ENCODE measurements at places on chromosomes 16 and 17.

DNA sequence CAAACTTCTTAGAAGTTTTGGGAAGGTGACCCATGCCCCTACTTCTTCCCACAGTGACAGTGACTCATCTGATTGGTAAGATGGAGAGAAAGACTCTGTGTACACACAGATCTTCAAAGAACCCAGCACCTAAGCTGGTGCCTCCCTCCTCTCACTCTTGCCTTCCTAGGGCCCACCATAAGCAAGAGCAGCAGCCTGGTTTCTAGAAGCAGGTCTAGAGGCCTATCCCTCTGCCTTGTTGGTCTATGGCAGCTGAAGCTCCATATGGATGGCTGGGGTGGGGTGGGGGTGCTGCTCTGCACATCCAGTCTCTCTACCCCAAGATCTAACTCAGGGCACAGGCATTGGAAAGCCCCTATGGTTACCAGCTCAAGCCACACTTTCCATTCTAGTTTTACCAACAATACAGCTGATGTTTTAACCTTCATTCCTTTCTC is 47.5 kb downstream of the STAT3 start:
- DNase-seq = no peak

DNA sequence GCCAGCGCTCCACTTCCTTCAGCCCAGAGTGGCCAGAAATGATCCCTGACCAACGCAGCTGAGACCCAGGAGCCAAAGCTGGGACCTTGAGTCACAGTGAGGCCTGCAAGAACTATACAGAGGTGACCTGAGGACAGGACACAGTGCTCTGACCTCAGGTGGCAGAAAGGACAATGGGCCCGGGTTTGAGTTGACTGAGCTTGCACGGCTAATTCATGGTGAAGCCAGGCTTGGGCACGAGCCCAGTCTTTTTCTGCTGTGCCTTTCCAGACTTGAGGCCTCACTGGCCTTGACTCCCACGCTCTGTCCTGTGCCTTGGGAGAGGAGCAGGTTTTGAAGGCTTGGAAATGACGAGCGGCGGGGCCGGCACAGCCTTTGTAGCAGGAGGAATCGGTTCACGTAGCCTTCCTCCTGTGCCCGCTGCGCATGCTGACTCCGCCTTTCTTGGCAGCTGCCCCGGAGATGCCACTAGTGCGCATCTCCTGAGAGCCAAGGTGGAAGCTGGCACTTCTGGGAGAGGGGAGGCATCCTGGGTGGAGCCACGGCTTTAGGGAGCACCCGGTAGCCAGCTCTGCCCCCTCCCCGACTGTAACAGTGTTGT is 34.9 kb downstream of the NDEL1 start:
- no peak for DNase-seq

- no peak for DNase-seq
These were observed 2.4 kb upstream of the SDK2 start for GRCh38 chr17:73646409-73647300.

GRCh38 chr16:30996324-30996984 is 11.4 kb downstream of the HSD3B7 start:
- DNase-seq = no peak

- DNase-seq = no peak
These were observed 95.4 kb downstream of the CPPED1 start for GRCh38 chr16:12708266-12708665.

DNA sequence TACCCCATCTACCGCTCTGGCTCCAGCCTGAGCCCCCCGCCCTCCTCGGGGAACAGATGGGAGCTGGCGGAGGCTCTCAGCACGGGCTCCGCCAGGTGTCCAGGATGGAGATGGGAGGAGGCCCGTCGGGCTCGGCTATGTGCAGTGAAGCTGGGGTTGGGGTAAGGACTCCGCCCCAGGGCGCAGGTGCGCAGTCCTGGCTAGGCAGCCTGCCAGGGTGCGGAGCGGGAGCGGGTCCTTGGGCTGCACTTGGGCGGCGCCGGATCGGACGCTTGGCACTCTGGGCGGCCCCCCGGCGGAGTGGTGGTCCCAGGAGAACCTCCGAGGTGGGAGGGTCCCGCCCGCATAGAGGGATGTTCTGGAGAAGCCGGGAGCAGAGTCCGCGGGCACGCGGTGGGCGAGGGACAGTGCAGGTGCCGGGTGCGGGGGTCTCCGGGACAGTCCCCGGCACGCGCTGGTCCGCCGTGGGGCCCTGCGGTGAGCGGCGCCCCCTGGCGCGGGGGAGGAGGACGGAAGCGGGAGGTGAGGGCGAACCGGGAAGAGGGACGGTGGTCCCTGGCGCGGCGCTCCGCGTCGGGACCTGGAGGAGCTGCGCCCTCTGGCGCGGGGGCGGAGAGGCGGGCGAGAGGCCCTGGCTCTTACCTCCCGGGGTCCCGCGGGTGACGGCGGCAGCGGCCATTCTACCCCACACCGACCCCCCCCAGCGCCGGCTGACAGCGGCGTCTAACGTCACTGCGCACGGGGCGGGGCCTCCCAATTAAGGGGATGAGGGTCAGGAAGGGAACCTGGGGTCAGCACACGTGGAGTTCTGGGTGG is at the start of gene CAMTA2:
Gene CAMTA2 (minus strand): TSS at position 725 of the 816 bp plus-strand sequence. CDS start 1,453 bp downstream, outside the sequence.
- DNase-seq = peak; percentile 93

- DNase-seq = no peak
These were observed 40.3 kb upstream of the SNN start for GRCh38 chr16:11627822-11628457.

- no peak for DNase-seq
These were observed 34.9 kb downstream of the TOM1L2 start for GRCh38 chr17:17937201-17937853.

DNA sequence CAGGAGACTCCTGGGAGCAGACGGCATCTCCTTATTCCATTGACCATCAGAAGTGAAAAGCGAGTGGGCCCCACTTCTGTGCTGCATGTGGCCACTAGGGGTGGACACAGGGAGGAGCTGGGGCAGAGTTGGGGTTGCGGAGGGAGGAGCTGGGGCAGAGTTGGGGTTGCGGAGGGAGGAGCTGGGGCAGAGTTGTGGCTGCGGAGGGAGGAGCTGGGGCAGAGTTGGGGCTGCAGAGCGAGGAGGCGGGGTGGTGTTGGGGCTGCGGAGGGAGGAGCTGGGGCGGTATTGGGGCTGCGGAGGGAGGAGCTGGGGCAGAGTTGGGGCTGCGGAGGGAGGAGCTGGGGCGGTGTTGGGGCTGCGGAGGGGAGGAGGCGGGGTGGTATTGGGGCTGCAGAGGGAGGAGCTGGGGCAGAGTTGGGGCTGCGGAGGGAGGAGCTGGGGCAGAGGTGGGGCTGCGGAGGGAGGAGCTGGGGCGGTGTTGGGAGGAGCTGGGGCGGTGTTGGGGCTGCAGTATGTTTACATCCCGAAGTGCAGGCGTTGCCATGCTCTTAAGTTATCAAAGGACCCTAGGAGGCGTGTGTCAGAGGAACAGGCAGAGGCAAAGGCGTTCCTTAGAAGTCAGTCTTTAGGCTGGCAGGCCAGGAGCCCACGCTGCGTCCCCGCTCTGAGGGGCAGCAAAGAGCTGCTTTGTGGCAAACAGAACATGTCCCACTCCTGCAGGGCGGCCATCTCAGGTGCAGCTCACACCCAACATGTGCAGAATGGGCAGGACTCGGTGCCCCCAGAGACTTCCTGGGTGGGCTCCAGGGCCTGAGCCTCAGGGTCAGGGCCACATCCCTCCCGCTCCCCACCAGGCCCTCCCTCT is 76.0 kb downstream of the ZNF778 start:
- no peak for DNase-seq

- no peak for DNase-seq
These were observed 58.8 kb upstream of the RHBDL3 start for GRCh38 chr17:32206861-32207260.

- no peak for DNase-seq
These were observed 158.5 kb downstream of the PPM1E start for GRCh38 chr17:58913971-58914769.

DNA sequence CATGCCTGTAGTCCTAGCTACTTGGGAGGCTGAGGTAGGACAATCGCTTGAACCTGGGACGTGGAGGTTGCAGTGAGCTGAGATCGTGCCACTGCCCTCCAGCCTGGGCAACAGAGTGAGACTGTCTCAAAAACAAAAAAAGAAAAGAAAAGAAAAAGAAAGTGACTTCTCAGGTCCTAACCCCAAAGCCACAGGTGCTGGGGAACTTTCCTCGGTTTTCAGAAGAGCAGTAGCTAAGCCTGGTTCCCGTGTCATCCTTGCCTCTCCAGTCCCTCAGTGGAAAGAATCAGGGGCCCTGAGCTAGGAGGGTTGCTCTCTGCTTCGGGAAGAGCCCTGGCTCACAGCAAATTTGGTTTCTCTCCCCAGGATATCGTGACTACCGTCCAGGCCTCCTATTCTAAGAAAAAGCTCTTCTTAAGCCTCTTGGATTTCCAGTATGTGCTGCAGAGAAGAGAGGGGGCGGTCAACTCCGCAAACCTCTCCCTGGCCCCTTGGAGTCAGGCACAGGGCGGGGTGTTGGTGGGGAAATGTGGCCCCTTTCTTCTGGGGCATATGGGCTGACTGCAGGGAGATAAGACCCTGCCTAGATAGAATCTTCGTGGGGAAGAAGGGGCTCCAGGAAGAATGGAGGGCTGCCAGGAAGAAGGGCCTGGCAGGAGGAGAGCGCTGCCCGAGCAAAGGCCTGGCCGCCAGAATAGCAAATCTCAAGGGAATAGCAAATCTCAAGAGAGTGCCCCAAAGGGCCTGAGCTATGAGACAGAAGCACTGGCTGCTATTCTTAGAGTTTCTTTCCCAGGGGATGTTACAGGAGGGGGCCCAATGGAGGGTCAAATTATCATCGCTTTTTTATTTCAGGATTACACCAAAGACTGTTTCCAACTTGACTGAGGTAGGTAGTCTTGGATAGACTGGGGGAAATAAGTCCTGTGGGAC is 8.3 kb upstream of the NLRC5 start:
- no peak for DNase-seq

GRCh38 chr17:40333781-40334448 is 24.9 kb downstream of the RARA start:
- no peak for DNase-seq

DNA sequence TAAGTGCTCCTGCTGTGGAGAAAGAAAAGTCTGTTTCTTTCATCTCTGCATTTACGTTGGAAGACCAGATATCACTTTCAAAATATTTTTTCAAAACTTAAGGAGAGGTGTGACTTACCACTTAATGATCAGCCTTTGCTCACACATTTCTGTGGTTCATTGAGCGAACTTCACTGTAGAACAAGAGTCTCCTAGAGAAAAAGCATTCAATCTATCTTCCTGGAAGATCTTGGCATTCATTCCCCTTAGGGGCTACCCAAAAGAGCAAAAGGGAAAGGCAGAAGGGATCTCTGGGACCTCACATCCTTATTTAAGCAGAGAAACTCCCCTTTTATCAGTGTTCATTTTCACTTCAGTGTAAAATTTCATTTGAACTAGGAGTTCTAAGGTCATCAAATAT is 61.2 kb downstream of the HS3ST3A1 start:
- DNase-seq = no peak

DNA sequence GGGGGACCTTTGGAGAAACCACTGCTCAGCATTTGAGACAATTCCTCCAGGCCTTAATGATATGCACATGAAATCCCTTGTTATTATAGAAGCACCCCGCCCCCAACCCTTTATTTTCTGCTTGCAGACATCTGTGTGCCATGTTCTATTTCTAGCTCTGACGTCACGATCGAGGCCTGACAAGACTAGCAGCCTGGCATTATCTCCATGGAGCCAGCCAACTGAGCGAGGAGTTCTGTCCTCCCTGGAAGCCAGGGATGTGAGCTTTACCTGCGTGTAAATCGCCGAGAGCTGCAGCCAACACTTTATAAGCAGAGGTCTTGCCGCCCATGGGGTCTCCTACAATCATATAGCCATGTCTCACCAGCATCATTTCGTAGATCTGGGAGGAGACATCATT is 116.9 kb downstream of the DNAH3 start:
- no peak for DNase-seq

- no peak for DNase-seq
These were observed 18.9 kb upstream of the CACNA1H start for GRCh38 chr16:1133810-1134520.

DNA sequence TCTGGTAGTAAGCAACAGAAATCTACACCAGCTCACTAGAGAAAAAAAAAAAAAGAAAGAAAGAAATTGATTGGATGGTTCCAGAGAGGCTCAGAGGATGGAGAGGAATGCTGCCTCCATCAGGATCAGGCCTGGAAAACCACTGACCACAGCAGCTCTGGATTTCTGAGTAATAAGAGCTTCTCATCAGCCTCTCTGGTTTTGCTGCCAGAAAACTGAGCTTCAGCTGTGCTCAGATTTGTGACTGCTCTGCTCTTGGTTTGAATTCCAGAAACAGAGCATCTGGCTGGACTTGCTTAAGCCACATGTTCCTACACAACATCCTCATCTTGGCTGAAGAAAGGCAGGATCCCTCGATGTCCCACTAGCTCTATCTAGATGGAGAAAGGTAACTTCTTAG is 25.9 kb downstream of the IRX6 start:
- DNase-seq = no peak

GRCh38 chr16:85234310-85235204 is 122.3 kb upstream of the CIBAR2 start:
- peak; percentile 80 for DNase-seq

DNA sequence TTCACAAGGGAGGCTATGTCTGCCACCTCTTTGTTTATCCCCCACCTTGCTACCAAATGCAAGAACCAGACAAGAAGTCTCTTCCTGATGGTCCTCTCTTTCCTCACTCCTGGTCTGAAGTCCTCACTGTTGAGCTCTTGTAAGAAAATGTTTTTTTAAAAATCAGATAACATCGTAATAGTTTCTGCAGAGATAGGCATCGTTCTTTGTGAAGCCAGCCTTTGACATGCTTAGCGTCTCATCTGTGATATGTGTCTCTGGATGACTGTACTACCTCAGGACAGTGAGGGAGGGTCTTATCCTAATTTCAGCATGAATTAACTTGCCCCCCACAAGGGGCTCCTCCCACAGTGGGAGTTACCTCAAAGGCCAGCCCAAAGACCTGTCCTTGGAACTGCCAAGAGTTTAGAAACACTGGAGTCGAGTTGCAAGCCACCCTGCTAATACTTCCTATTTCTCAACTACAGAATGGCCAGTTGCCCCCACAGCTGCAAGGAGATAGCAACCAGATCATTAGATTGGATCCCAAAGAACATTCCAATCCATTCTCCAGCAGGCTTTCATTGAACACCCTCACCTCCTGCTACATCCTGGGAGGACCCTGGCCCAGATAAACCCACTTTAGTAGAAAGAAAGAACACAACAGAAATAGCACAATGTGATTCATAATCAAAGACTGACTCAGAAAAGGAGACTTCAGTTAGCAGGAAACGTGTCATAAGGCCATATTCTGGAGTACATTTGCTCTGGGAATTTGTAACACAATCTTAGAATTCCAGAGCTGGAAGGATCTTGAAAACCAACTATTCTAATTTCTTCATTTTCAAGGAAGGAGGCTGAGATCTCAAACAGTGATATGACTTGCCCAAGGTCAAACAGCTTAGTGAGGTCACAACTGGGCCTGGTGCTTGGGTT is 151.0 kb downstream of the IRX3 start:
- DNase-seq = no peak

Measured in D721Med (cell line).